Thoracic aorta (tissue), 2 donors: ENCODE measurements at places on chromosomes 5 and 9. TPM values are rescaled to one million over a fixed set of nuclear protein-coding genes. Genes with fewer than 3 reads are reported as not detected.
A peak's percentile ranks its signal among the peaks of the same experiment; 100 is the strongest.

DNA sequence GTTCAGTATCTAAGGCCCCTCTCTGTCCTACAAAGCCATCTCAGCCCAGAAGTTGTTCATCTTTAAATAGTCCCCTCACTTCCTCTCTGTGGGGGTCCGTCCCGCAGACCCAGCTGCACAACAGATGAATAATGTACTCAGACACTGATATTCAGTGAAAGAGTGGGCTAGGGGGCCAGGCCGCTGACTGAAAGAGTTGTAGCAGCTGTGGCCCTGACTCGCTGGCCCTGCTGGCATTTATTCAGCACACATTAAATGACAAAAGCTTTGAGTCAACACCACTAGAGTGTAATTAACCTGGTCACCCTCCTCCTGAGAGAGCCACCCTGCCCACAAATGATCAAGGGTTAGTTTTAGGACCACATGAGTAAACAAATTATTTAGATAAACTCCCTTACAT lies 76.3 kb downstream of the MED10 start:
- no peak for DNase-seq
- H3K4me1 ChIP-seq: no peaks in the 10 kb centered on the region
- no peak overlapping the region for H3K4me3 ChIP-seq

- no peaks in the 10 kb centered on the region for H3K27me3 ChIP-seq
- DNase-seq: no peak
- no peaks in the 10 kb centered on the region for H3K36me3 ChIP-seq
- no peaks in the 10 kb centered on the region for H3K4me1 ChIP-seq
Measured at GRCh38 chr9:124251605-124252378, 6.0 kb upstream of the NEK6 start.

DNA sequence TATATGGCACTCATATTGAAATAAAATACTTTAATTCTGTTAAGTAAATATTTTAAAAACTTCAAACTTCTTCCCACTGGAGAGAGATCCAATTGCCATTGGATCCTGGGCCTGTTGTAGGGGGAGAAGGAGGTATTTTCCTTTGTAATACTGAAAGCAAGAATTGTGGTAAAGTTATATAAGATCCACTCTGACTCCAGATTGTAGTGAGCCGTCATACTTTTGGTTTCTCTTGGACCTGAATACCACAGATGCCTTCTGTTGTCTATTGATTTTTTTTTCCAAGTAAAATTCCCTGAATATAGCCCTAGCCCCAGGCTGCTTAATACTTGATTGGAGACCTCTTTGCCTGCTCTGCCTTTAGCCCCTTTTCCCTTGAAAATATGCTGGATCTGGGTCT lies 86.9 kb downstream of the ATG10 start:
- no peak overlapping the region for H3K4me3 ChIP-seq
- no peaks in the 10 kb centered on the region for H3K27me3 ChIP-seq
- no peak for DNase-seq

GRCh38 chr5:76029739-76030138 lies 53.4 kb upstream of the SV2C start:
- H3K27ac ChIP-seq: no peak overlapping the region
- no peak for DNase-seq
- H3K36me3 ChIP-seq: no peaks in the 10 kb centered on the region

DNA sequence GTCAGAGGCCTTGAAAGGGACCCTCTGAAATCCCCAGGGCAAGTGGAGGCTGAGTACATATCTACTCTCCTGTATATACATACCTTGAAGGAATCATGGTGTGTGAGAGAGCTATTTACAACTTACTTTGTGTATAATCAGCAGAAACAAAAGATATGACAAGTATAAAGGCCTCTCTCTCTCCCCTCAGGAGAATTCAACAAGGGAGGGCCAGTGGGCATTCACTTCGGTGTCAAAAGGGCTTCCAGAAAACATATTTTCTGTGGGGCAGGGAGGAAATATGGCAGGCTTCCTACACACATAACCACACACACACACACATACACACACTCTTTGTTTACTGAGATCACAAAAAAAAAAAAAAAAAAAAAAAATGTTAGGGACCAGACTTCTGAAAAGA lies 181.7 kb downstream of the BNC2 start:
- peaks cover 5% of the 10 kb centered on the region for H3K4me1 ChIP-seq
- H3K36me3 ChIP-seq: no peaks in the 10 kb centered on the region
- H3K27ac ChIP-seq: no peak overlapping the region
- no peak for DNase-seq
- no peaks in the 10 kb centered on the region for H3K27me3 ChIP-seq

SPATA31C2 gene
- not detected for total RNA-seq

DNA sequence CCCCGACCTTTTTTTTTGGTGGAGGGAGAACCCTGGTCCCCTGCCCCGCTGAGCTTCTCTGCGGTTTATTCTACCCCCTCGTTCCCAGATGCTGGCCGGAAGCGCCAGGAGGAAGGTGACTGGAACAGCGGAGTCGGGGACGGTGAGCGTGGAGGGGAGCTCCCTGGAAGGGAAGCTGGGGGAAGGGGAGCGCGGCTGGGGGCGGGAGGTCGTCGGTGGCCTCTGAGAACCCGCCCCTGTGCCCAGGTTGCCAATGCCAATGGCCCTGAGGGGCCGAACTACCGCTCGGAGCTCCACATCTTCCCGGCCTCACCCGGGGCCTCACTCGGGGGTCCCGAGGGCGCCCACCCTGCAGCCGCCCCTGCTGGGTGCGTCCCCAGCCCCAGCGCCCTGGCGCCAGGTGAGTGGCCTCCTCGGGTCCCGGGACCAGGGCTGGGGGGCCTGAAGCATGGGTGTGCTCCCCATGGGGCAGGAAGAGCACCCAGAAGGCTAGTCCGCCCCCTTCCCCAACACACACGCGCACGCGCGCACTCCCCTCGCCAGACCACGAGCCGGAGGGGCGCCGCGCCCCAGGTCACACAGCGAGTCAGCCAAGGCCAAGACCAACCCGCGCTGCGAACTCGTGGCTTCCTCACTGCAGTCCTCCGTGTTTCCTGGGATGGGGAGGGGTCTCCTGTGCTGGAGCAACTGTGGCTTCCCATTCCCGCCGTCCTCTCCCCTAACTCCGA lies 10.6 kb downstream of the MYOZ3 start:
- peaks cover 22% of the 10 kb centered on the region for H3K4me1 ChIP-seq
- H3K4me3 ChIP-seq: peak overlapping the region; percentile 73
- H3K36me3 ChIP-seq: no peaks in the 10 kb centered on the region
- no peak overlapping the region for H3K27ac ChIP-seq

DNA sequence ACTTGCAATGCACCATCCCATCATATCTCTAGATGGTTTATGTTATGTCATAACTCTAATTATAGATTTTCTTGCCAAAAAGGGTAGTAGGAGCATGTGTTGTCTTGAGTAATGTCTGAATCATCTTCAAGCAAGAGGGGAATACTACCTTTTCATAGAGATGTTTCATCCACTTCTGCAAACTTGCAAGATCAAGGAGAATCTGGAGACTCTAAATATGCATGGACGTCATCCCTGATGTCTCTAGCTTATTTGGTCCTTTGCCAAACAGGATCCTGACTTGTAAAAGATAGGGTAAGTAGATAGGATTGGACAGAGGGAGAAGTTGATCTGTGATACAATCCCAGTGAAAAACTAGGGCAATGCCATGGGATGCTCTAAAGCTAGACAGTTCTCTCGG lies 246.5 kb downstream of the DMRTA1 start:
- H3K4me3 ChIP-seq: no peak overlapping the region
- H3K27ac ChIP-seq: no peak overlapping the region
- no peaks in the 10 kb centered on the region for H3K27me3 ChIP-seq

- H3K36me3 ChIP-seq: no peaks in the 10 kb centered on the region
- DNase-seq: no peak
- no peaks in the 10 kb centered on the region for H3K27me3 ChIP-seq
- peaks cover 15% of the 10 kb centered on the region for H3K4me1 ChIP-seq
- H3K27ac ChIP-seq: no peak overlapping the region
Measured at GRCh38 chr5:143011585-143011984, 241.4 kb downstream of the ARHGAP26 start.

GHR gene
- 6.4 TPM for total RNA-seq

DNA sequence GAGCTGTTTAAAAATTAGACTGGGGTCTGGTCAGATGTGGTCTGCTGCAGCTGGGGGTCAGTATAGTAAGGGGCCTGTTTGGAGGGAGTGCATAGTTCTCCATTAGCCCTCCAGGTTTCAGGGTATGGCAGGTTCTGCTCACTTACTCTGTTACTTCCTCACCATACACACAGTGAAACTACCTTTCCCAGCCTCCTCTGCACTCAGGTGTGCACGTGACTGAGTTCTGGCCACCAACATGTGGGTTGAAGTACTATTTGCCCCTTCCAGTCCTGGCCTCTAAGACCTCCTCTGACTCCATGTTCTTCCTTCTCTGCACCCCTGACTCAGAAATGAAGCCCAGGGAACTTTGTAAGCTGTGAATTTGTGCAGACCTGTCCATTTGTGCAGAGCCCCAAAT lies 190.5 kb upstream of the CLINT1 start:
- no peaks in the 10 kb centered on the region for H3K36me3 ChIP-seq
- no peak overlapping the region for H3K27ac ChIP-seq
- DNase-seq: no peak
- no peaks in the 10 kb centered on the region for H3K27me3 ChIP-seq
- no peak overlapping the region for H3K4me3 ChIP-seq
- no peaks in the 10 kb centered on the region for H3K4me1 ChIP-seq

F2RL2 gene
- total RNA-seq: 2.7 TPM

- no peak overlapping the region for H3K27ac ChIP-seq
- no peak for DNase-seq
- H3K4me3 ChIP-seq: no peak overlapping the region
- H3K36me3 ChIP-seq: no peaks in the 10 kb centered on the region
Measured at GRCh38 chr5:9927106-9927505, 297.0 kb upstream of the TAS2R1 start.

DNA sequence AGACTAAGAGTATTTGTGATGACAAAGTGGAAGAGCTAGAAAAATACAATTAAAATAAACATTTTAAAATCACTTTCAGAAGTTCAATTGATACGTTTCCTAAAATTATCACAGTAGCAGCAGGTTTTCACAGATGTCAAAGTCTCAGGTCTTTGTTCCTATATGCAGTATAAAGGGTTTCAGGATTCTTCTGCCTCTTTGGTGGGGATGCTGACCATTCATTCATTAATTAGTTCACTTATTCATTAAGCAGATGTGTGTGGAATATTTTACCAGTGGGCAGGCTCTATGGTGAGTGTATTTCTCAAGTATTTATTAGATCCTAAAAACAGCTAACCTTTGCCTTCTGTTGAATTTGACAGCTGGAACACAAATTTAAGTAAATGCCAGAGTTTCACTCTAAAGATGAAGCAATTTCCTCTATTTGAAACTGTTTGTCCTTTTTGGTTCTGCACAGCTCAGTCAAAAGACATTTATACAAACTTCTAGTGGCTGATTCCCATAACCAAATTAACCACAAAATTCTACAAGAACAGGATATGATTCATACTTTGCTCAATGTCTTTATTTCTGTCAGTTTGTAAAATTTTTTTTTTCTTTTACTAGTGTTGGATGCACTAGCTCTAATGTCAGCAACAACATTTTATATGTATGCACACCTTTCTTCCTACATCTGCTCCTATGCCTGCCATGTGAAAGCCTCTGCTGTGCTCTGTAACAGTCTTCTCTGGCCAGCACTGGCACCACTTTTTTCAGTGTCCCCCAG lies 75.9 kb upstream of the PRR16 start:
- H3K27me3 ChIP-seq: no peaks in the 10 kb centered on the region
- DNase-seq: no peak
- no peaks in the 10 kb centered on the region for H3K36me3 ChIP-seq
- H3K4me3 ChIP-seq: no peak overlapping the region

- DNase-seq: no peak
- H3K4me3 ChIP-seq: no peak overlapping the region
- H3K27ac ChIP-seq: no peak overlapping the region
- H3K27me3 ChIP-seq: peaks cover 43% of the 10 kb centered on the region
- H3K4me1 ChIP-seq: no peaks in the 10 kb centered on the region
Measured at GRCh38 chr5:154487541-154487940, 9.5 kb upstream of the HAND1 start.

DNA sequence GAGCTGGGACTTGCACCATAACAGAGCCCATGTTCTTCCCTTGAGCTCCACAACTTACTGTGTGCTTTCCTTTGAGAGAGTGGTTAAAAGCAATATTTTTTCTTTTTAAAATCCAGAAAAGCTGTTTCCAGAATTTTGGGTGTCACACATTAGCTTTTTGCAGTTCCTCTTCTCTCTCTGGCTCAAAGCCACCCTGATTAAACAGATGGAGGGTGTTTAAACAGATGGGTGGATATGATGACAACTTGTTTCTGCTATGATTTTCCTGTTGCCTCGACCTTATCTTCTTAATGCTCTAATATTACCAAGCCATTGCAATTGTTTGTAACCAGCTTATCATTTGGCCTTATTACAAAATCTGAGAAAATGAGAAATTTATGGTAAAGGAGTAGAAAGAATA lies 22.9 kb upstream of the CFAP95 start:
- DNase-seq: no peak
- H3K36me3 ChIP-seq: no peaks in the 10 kb centered on the region
- H3K4me1 ChIP-seq: no peaks in the 10 kb centered on the region
- no peak overlapping the region for H3K4me3 ChIP-seq
- no peaks in the 10 kb centered on the region for H3K27me3 ChIP-seq
- no peak overlapping the region for H3K27ac ChIP-seq

GRCh38 chr9:95791286-95791685 lies 84.2 kb upstream of the ERCC6L2 start:
- peaks cover 2% of the 10 kb centered on the region for H3K4me1 ChIP-seq
- no peak overlapping the region for H3K4me3 ChIP-seq
- H3K27me3 ChIP-seq: no peaks in the 10 kb centered on the region
- DNase-seq: no peak

DNA sequence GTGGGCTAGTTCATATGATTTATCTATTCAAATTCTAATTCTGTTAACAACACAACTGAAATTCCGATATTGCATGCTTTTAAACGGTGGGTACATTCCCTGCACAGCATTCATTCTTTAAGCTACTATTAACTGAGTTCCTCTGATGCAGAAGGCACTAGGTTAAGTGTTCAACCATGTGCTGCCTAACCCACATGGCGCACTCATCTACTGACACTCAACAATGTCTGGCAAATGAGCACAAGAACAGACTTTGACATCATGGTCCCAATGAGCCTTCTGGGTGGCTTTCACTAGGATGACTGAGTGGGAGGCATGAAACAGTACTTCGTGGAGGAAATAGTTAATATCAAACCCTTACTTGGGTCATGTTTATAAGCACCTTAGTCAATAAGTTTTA lies 10.2 kb downstream of the NREP start:
- peaks cover 52% of the 10 kb centered on the region for H3K4me1 ChIP-seq
- no peaks in the 10 kb centered on the region for H3K27me3 ChIP-seq
- H3K36me3 ChIP-seq: no peaks in the 10 kb centered on the region

F12 gene
- total RNA-seq: not detected

FOXI1 gene
- not detected for total RNA-seq

- DNase-seq: no peak
- peaks cover 6% of the 10 kb centered on the region for H3K4me1 ChIP-seq
- H3K27ac ChIP-seq: no peak overlapping the region
- no peak overlapping the region for H3K4me3 ChIP-seq
- H3K36me3 ChIP-seq: no peaks in the 10 kb centered on the region
- H3K27me3 ChIP-seq: no peaks in the 10 kb centered on the region
Measured at GRCh38 chr9:112530751-112531205, 44.2 kb downstream of the KIAA1958 start.
